ENCODE measurements at places on chromosomes 12 and 14.

DNA sequence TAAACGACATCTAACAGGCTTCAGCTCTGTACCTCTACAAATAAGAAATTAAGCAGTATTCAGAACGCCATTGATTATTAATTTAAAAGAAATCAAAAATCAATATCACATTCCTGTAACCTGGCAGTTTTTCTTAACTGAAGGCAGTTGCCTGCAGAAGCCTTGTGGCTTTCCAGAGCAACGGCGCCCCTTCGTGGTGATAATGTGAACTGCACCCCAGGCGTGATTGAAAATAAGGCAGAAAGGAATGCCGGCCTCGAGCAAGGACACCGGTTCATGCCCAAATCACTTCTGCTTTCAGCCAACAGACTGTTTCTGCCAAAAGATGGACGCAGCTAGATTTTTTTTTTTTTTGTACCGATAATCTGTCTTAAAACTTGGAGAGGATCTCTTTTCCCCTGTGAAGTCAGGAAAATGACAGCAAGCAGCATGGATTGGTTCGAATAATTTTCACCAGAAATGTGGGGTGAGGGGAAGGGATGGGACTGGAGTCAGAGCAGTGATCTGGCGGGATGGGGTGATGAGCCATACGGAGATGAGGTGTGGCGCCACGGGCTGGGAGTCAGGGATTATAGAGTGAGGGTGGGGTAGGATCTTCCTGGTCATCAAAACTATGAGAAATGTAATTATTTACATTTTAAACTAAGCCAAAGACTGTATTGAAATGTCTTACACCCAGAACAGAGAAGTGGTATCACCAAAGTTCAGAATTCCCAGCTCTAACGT lies 473.0 kb downstream of the DPF3 start:
- peak; percentile 51 for DNase-seq

- DNase-seq = no peak
Observed at GRCh38 chr12:124075841-124076240, 102.8 kb downstream of the ZNF664 start.

DNA sequence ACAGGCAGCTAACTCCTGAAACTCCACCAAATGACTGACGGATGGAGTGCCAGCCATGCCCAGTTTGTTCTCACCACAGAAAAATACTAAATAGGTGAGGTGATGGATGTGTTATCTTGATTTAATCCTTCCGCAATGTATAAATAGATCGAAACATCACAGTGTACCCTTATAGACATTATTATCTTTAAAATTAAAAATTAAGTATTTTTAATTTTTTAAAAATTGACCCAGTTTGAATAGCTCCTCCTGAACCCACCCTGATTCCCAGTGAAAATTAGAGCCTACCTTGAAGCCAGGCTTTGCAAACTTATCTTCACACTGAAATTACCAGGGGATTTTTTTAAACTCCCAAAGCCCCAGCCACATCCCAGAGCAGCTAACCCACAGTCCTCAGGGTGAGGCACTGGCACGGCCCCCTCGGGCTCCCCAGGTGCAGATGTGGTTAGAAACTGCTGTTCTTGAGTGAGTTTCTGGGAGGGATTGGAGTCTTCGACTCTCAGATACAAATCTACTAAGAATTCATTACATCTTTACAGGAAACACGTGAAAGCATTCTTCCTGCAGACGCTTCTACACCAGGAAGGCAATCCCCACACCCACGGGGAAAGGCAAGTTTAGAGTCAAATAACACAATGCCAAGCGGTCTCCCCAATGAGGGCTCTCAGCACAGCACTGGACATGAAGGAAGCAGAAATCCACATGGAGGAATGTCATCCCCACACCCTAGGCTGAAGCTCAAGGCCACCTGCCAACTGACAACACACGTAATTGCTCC lies 126.4 kb downstream of the RIMBP2 start:
- no peak for DNase-seq

DNA sequence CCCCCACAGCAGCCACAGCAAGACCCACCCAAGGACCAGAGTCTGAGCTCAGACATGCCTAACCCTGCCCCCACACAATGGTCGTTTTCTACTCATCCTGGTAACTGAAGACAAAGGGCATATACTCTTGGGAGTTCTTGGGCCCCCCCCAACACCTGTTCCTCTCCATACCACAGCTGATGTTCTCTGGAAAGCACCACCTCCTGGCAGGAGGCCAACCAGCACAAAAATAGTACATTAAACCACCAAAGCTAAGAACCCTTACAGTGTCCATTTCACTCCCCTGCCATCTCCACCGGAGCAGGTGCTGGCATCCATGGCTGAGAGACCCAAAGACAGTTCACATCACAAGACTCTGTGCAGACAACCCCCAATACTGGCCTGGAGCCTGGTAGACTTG lies 80.6 kb upstream of the DAAM1 start:
- DNase-seq = no peak

DNA sequence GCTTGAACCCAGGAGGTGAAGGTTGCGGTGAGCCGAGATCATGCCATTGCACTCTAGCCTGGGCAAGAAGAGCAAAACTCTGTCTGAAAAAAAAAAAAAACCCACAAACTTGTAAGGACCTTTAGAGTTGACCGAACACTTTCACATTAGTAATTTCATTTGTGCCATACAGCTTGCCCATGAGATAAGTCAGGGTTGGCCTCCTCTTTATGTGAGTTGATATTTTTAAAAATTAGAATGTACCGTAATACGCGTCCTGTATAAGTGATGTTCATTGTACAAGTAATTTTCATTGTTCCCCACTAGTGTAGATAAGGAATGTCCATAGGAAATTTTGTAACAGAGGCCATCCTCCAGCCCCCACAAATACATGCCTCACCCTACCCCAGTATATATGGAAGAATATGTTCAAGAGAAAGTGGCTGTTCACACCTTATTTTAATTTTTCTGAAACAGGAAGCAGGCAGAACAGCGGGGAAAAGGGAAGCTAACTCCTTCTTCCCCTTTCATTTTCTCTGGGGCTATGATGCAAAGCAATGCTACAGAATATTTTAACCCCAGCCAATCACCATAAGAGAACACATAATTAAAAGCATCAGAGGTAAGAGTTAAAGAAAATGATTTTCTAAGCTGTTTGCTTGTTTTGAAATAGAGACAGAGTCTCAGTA lies 31.9 kb upstream of the HIF1A start:
- no peak for DNase-seq

DNA sequence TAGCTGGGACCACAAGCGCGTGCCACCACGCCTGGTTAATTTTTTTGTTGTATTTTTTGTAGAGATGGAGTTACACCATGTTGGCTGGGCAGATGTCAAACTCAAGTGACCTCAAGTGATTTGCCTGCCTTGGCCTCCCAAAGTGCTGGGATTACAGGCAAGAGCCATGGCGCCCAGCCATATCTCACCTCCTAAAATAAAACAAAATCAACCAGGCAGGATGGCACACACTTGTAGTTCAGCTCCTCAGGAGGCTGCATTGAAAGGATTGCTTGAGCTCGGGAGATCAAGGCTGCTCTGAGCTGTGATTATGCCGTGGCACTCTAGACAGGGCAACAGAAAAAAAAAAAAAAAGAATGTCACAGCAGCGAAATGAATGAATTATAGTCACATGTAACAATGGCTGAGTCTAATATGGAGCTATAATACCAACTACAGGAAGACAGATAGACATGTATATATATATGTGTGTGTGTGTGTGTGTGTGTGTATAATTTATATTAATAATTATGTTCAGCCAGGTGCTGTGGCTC lies 19.3 kb upstream of the TMEM120B start:
- DNase-seq = no peak

- DNase-seq = no peak
Observed at GRCh38 chr12:83010169-83010804, 323.6 kb downstream of the TMTC2 start.

- DNase-seq = no peak
Observed at GRCh38 chr14:76456891-76457586, 81.1 kb downstream of the ESRRB start.

GRCh38 chr12:27578689-27579372 lies 54.8 kb downstream of the PPFIBP1 start:
- no peak for DNase-seq

DNA sequence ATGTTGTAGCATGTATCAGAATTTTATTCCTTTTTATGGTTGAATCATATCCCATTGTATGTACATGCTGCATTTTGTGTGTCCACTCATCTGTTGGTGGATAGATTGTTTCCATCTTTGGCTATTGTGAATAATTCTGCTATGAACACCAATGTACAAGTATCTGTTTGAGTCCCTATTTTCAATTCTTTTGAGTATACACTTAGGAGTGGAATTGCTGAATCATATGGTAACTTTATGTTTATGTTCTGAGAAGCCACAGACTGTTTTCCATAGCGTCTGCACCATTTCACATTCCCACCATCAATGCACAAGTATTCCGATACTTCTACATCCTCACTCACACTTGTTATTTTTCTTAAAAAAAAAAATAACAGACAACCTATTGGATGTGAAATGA lies 91.5 kb downstream of the ARF6 start:
- no peak for DNase-seq

- DNase-seq = peak; percentile 53
Observed at GRCh38 chr14:32576088-32576795, 247.1 kb downstream of the AKAP6 start.

- DNase-seq = no peak
Observed at GRCh38 chr12:56341616-56342015, 2.9 kb downstream of the IL23A start.

- no peak for DNase-seq
Observed at GRCh38 chr12:129079719-129080118, 226.4 kb downstream of the GLT1D1 start.

- DNase-seq = peak; percentile 55
Observed at GRCh38 chr14:91250912-91251311, 6.4 kb upstream of the GPR68 start.

GRCh38 chr14:21056520-21057163 lies 980 bp upstream of the RNASE8 start:
- DNase-seq = no peak

DNA sequence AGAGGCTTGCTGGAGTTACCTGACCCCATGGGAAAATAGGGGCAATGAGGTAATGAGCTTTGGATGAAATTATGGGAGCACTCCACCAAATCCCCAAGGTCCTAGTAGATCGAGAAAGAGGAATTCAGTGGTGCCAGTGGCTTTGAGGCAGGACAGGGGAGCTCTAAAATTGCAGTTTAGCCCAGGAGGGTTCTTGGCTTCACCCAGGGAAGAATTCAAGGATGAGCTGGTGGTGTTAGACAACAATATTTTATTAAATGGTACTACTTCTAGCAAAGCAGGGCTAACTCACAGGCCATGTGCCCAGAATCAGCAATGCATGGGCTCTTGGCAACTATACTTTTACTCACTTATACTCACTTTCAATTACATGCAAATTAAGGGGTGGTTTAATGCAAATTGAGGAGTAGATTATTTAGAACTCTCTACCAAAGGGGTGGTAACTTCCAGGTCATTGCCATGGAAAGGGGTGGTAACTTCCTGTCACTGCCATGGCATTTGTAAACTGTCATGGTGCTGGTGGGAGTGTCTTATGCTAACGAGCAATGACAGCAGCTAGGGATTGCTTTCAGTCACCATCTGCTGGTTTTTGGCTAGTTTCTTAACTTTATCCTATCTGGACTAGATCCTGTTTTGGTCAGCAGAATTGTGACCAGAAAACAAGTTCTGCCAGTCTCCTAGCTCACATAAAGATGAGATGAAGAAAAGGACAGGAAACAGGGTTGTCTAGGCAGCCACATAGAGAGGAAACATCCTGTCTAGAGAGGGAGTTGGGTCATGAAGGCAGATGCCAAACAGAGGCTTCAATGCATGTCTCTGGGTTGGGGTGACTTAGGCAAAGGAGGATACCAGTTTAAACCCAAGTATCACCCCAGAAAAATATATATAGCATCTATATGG lies 64.7 kb downstream of the ZNF641 start:
- no peak for DNase-seq

GRCh38 chr12:119931402-119931801 lies 54.3 kb upstream of the CIT start:
- DNase-seq = no peak

- DNase-seq = peak; percentile 72
Observed at GRCh38 chr12:12784911-12785814, at the start of gene APOLD1. APOLD1 (plus strand) TSS chr12:12785659; CDS start chr12:12785692, 33 bp downstream.

- DNase-seq = no peak
Observed at GRCh38 chr12:114703060-114703493, 19.1 kb upstream of the TBX3 start.

- peak; percentile 67 for DNase-seq
Observed at GRCh38 chr14:104682107-104682593, 7.3 kb upstream of the INF2 start.

GRCh38 chr12:89858718-89859117 lies 150.1 kb upstream of the ATP2B1 start:
- no peak for DNase-seq

- peak; percentile 96 for DNase-seq
Observed at GRCh38 chr14:103576371-103577024, 13.7 kb downstream of the COA8 start.

DNA sequence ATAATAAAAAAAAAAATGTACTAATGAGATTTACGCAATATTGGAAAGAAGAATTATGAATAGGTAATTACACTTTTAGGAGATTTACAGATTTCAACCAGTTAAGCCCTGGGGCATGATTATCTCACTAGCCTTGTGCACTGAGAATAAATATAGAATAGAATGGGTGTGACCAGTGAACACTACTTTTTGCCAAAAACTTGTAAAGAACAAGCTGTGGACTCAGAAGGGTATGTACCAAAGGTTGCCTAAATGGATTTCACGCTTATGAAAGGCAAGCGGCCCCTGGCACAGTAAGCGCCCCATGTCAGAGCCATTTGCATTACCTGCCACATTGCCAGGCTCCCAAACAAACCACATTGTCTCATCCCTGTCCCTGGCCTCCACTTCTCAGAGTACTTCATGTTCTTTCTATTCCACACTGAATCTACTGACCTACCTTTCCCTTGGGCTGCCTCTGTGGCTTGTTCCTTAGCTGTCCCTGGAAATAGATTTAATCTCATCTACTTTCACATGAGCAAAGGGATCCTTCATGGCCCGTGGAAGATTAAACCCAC lies 170.6 kb upstream of the DIO2 start:
- no peak for DNase-seq

GRCh38 chr12:121911824-121912585 lies 6.4 kb upstream of the CFAP251 start:
- DNase-seq = no peak

- no peak for DNase-seq
Observed at GRCh38 chr12:6078398-6079096, 45.9 kb downstream of the VWF start.

DNA sequence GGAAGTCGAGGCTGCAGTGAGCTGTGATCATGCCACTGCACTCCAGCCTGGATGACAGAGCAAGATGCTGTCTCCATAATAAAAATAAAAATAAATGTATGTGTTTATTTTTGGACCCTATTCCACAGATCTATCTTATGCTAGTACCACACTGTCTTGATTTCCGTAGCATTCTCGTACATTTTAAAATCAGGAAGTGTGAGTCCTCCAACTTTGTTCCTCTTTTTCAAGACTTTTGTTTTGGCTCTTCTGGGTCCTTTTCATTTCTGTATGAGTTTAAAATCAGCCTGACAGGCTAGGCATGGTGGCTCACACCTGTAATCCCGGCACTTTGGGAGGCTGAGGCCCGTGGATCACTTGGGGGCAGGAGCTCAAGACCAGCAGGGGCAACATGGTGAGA lies 25.8 kb downstream of the DAO start:
- no peak for DNase-seq
